Tibial nerve (tissue), 4 donors: ENCODE measurements at places on chromosomes 7 and 10.

DNA sequence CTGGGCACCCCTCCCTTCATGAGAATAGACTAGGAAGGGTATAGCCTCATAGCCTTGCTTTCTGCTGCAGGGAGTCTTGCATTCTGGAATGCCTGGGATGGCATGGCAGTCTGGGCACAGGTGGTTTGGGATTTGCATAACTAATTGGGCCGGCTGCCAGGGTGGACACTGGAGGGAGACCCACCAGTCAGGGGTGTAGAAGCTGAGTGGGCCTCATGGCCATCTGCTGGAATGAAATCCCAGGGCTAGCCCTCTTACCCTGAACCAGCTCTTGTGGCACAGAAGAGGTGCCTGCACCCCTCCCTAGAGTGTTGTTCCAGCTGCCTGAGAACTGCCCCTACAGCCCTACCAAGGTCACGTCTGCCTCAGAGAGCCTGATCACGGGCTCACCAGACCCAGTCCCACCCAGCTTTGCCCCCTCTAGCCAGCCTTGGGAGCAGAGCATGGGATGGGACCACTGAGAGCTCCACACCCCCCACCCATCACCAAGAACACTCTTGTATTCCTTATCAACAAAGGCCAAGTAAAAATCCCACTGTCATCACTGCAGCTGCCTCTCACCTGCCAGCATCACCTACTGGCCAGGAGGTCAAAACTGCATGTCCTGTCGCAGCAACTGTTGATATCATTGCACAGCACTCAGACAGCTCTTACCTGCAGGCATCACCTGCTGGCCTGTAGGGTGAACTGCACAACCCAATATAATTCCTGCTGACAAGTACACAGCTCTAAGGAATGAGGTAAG is 148.9 kb downstream of the ZEB1 start:
- DNase-seq = no peak

DNA sequence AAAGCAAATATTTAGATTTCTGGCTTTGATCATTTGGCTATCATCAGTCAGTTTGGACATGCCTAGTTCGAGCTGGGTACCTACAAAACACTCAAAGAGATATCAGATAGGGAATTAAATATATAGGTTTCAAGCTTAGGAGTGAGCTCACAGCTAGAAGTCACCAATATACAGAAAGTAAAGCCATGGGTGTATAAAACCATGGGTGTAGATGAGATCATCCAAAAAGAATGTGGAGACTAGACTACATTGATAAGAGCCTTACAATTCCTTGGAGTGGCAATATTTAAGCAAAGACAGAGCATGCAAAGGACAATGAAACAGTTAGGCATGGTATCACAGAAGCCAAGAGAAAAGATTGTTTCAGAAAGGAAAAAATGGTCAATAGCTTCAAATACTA is 7.2 kb upstream of the RALA start:
- DNase-seq = no peak

GRCh38 chr10:129719415-129719739 is 244.7 kb downstream of the EBF3 start:
- no peak for DNase-seq

- DNase-seq = no peak
These were observed 173.6 kb downstream of the KIAA1217 start for GRCh38 chr10:24382596-24382978.

- no peak for DNase-seq
These were observed 32.1 kb upstream of the HECTD2 start for GRCh38 chr10:91378061-91378460.

GRCh38 chr7:107147464-107148393 is 21.1 kb upstream of the HBP1 start:
- DNase-seq = no peak

DNA sequence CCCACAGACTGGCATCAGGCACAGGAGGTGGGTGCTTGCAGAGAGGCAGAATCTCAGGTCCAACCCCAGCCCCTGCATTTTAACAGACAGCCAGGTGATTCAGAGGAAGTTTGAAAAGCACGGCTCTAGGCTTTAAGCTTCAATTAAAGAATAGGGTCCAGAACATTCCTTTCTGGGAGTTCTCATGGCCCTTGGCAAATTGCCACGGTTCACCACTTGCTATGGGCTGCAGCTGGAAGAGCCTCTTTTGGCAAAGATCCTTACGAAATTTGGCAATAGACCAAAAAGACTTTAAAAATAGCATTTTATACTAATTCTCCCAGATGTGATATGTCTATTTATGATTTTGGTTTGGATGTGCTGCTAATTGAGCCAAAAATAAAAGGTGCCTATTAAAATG is 148.1 kb downstream of the ITGA8 start:
- DNase-seq = peak; percentile 22

DNA sequence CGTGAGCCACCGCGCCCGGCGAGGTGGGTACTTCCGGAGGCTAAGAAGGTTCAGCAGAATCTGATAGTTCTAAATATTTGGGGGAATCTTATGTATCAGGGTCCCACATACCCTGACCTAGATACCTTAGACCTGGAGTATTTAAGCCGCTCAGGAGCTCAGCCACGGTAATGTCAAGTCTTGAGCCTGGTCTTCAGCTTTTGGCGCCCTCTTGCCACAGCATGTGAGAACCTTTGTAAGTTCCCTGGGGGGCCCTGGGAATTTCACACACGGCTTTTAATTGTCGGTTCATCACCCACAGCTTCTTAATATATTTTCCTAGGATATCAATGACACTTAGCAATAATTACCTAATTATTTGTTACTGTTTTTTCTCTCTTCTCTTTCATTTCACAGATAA is 324.3 kb upstream of the GALNT17 start:
- no peak for DNase-seq

DNA sequence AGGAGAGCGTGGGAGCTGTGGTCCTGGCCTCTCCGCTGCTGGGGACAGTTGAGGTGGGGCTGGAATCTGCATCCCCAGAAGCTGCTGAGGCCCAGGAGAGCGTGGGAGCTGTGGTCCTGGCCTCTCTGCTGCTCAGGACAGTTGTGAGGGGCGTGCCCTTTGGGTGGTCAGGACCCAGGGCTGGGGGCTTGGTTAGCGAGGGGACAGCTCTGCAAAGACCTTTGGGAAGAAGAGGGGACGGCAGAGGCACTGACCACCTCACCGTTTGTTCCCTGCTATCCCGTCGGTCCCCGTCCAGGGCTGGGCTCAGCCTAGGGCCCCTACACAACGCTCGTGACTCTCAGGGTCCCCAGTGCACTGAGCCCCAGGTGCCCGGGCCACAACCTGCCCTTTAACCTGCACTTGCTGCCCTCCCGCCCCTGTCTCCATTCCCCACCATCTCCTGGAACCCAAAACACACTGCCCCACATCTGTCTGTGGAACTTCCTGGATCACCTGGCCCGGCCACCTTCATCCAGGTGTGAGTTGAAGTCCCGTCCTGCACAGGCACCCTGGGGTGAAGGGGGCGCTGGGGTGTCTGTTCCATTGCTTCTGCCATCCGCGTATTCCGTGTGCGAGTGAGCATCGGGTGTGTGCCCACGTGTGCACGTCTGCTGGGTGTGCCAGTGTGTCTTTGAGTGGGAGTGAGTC is 14.1 kb downstream of the FOXL3 start:
- no peak for DNase-seq

DNA sequence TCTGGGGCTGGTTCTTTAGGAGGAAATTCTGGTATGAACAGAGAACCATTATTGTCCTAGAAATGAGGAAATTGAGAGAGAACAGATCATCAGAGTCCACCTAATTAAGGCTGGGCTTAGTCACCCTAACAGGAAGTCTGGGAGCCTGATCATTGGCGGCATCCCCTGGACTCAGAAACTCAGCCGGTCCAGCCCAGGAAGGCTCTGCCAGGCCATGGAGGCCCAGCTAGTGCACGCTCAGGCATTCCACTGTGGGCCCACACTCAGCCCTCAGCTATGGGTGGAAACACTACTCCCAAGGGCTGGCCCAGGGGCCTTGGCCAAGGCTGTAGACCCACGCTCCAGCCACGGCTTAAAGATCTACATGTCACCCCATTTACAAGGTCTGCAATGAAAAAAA is 109.2 kb downstream of the PTPN20 start:
- DNase-seq = no peak

DNA sequence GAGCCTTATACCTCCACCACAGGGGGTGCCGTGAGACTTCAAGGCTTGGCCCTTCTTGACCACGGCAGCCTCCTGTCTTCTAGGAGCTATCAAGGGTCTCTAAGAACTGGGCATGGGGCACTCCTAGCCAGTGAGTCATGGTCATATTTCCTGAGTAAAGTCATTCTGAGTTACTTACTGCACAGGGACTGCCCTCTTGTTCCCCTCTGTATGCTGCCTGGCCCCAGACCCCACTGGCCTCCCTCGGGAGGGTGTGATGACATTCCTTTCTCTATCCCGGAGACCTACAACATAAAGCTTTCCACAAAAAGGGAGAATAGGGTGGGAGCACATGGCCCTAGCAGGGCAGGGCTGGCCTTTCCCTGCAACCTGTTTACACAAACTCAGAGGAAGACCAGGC is 21.4 kb downstream of the DPCD start:
- no peak for DNase-seq

GRCh38 chr7:68295386-68295785 is 1298.8 kb downstream of the TYW1 start:
- no peak for DNase-seq

GRCh38 chr7:16212610-16213009 is 208.7 kb downstream of the CRPPA start:
- DNase-seq = no peak

- no peak for DNase-seq
These were observed 78.4 kb upstream of the ADO start for GRCh38 chr10:62726142-62726541.

GRCh38 chr7:153188630-153189029 is 429.1 kb downstream of the ACTR3B start:
- no peak for DNase-seq

GRCh38 chr7:47414342-47415317 is 167.3 kb downstream of the TNS3 start:
- DNase-seq = no peak

DNA sequence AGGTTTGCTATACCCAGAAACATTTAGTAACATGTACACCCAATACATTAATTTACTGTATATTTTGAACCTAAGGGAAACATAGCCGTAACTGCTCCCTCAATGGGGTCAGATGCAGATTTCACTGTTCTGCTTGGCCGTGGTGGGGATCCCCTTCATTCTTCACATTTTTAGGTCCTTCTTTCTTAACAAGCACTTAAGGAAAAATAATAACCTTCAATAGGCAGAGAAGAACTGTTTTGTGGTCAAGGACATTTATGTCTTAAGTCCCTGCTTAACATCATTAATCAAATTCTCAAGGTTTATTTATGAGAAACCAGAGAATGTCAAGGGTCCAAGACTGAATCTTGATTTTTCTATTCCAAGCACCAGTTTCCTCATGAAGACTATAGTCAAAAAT is 592.1 kb upstream of the ANKRD30A start:
- DNase-seq = no peak

DNA sequence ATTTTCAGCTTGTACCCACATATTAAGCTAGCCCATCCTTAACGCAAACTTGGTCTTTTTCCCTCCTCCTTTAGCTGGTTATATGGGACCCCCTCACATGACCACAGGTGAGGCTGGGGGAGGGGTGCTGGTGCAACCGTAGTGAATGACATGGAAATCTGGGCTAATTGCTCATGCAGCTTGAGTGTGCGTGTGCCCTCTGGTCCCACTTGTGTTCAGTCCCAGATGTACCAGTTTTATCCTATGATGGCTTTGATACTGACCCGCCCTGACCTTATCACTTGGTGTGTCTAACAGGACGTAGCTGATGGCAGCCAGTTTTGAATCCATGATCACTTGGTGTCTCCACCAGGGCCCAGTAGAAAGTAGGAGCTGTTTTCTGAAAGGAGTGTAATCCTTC is 5.1 kb upstream of the ZC3HAV1 start:
- DNase-seq = no peak

DNA sequence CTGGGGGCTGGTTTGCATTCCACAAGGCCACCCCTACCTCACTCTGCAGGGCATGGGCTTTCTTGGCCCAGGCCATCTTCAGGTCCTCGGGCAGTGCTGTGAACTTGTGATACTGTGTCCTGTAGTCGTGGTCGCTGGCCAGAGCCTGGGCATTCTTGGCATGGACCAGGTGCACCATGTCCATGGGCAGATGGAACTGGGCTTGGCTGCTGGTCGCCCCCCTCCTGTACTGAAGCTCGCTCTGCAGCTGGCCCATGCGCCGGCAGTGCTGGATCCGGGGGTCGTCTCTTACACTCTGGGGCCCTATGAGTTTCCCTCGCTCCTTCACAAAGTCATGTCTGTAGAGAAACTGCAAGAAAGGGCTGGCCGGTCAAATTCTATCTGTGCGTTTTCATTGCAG is 51.7 kb downstream of the HABP2 start:
- DNase-seq = no peak

DNA sequence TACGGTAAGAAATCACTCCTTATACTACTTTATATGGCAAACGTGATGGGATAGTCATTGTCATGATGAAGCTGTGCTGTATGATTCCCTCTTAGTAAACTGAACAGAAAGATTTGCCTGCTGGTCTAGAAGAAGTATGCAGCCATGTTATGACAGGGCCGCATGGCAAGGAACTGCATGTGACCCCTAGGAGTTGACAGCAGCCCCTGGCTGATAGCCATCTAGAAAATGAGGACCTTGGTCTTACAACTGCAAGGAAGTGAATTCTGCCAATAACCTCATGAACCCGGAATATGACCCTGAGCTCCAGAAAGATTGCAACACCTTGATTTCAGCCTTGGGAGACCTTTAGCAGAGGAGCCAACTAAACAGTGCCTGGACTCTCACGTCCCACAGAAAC is 193.3 kb downstream of the SEMA3E start:
- DNase-seq = no peak

- DNase-seq = peak; percentile 80
These were observed 17.2 kb upstream of the TPST1 start for GRCh38 chr7:66187905-66188304.

DNA sequence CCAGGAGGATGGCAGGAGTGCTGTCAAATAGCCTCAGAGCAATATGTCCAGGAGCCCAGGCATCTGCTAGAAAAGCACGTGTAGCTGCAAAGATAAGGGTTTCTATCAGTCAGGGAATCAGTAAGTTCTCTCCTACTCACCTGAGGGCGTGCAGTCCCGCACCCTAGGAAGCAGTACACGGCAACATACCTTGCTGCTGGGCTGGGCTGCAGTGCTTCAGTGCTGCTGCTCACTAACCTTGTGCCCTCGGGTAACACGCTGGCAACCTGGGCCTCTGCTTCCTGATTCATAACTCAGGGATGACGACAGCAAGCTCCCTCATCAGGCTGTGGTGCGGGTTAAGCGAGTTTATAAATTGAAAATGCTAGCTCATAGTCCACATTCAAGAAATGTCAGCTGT is 29.5 kb upstream of the CCNY start:
- DNase-seq = no peak

- no peak for DNase-seq
These were observed 66.2 kb downstream of the DNAJB6 start for GRCh38 chr7:157402911-157403534.

DNA sequence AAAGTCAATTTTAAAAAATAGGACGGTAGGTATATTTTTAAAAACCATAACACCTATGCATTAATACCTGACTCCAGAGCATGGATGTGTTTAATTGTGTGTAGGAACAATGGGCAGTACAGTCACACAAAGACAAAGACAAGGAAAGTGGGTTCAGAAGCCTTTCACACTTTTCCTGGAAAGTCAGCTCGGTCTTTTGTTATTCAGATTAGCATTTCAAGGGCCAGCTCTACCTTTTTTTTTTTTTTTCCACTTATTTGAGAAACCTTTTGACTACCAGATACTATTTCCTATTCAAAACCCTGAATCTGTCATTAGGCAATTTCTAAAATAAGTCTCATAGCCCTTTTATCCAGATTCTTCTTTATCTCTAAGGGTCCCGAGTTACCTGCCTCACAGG is 401.9 kb downstream of the PARD3 start:
- DNase-seq = no peak

- DNase-seq = no peak
These were observed 18.8 kb upstream of the MET start for GRCh38 chr7:116653204-116653603.

GRCh38 chr7:158256091-158256816 is 331.4 kb downstream of the PTPRN2 start:
- no peak for DNase-seq
